Midbrain (tissue), 1 donor: ENCODE measurements at places on chromosomes 7 and 10.

GRCh38 chr7:131105799-131106680 is 221.6 kb upstream of the MKLN1 start:
- DNase-seq, result peak; percentile 89

- DNase-seq, result no peak
These were observed 111.1 kb downstream of the OAT start for GRCh38 chr10:124307591-124307990.

- no peak for DNase-seq
These were observed 6.1 kb upstream of the RBM17 start for GRCh38 chr10:6082496-6083395.

DNA sequence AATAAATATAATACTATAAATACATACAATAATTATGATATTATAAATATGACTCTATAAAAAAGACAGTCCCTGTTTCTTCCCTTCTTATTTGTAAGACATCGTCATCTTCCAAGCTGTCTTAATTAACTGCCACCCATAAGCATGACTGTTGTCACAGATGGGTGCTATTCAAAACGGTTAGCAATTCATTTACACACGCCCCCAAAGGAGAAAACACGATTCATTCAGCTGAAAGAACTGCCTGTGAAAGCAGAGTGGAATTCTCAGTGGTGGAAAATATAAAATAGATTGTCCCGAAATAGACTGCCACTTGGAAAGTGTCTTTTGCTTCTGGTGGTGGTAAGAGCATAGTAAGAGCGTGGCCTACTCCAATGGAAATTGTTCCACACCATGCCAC is 48.9 kb upstream of the ELMO1 start:
- DNase-seq, result no peak

DNA sequence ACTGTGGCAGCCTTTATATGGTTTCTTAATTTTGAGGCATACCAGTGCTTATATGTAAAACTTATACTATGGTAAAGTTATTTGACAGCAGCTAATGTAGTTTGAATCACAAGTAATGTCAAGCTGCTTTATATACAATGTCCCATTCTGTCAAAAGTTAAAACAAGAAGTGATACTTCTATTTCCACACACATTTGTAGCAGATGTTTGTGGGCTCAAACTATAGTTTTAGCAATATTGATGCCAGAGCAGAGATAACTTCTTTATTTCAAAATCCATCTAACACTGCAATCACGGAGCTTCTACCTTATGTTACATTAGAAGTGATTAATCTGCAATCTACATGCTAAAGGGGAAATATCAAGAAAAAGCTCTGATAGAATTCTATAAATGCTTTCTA is 149.6 kb downstream of the ADK start:
- no peak for DNase-seq

- no peak for DNase-seq
These were observed 9.0 kb downstream of the SFXN3 start for GRCh38 chr10:101040061-101040460.

GRCh38 chr7:130079846-130080394 is 9.6 kb downstream of the KLHDC10 start:
- no peak for DNase-seq

DNA sequence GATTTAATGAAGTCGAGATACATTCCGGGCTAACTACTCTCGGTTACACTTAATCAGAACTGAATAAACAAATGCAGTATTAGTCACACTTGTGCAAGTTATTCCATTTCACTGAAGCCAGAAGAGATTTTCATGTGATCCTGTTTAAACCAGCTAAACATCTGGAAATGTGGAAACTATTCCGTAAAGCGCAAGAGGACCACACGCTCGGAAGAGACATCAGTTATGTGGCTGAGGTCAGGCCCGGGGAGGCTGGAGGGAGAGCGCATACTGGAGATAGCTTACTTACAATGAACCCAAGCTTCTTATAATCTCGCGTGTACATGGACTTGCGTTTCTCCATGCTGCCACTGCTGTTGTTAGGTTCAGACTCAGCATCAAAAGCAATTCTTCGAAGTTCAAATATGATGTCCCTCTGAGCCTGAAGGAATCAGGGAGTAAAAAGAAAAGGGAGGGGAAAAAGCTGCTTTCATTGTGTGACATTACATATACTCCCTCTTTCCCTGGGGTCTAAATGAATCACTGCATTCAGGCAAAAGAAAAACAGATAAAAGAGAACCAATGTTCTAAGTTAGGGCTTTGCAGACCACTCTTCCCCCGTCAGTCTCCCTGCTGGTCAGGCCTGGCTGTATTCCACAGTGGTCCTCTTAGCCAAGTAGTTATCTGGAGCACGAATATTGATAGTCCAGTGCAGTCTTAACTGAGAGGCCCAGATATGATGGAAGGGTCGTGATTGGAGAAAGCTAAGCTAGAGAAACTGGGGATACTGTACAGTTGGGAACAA is 237.4 kb downstream of the ELMO1 start:
- DNase-seq, result peak; percentile 37

- DNase-seq, result no peak
These were observed 16.6 kb downstream of the RPP38 start for GRCh38 chr10:15113766-15114165.

DNA sequence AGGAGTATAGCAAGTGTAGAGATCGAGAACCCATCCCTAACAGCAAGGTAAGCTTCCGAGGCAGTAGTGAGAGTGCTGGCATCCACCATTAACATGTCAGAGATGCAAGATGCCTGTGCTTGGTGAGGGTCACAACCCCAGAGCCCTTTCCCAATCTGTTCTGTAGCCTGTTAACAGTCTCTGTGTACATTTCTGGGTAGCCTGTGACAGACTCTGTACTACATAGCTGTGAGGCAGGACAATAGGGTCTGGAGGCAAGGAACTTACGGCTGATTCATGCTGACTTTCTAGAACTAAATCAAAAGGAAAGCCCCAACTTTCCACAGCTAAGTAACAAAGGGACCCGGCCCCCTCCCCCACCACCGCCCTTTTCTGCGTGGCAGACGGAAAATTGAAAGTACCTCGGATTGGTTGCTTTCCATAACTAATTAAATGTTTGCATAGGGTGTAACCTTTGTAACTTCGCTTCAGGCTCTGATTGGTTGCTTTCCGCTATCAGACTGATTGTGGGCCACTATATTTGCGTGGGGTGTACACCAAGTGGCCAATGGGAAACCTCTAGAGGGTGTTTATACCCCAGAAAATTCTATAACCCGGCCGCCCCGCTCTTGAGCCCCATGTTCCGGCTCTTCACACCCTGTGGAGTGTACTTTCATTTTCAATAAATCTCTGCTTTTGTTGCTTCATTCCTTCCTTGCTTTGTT is 1.4 kb upstream of the TMEM168 start:
- no peak for DNase-seq

- no peak for DNase-seq
These were observed 24.5 kb downstream of the TAS2R16 start for GRCh38 chr7:122970740-122971725.

- no peak for DNase-seq
These were observed 1.5 kb downstream of the NOC3L start for GRCh38 chr10:94361171-94361794.

- no peak for DNase-seq
These were observed 7.2 kb downstream of the HOXA13 start for GRCh38 chr7:27192546-27193334.

DNA sequence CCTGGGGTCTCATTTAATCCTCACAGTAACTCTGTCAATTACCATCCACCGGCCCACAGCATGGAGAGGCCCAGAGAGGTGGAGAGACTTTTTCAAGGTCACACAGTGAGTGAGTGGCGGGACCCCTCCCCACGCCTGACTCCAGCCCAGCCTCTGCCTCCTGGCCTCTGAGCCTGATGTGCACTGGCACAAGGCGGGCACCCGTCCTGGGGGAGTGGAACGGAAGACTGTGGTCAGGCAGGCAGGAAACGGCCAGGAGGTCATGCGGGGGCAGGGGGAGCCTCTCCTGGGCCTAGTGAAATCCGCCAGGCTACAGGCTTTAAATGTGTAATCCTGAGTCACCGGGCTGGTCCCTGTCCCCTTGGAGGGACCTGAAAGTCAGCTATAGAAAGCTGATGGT is 32.2 kb downstream of the ZCCHC24 start:
- DNase-seq, result no peak

DNA sequence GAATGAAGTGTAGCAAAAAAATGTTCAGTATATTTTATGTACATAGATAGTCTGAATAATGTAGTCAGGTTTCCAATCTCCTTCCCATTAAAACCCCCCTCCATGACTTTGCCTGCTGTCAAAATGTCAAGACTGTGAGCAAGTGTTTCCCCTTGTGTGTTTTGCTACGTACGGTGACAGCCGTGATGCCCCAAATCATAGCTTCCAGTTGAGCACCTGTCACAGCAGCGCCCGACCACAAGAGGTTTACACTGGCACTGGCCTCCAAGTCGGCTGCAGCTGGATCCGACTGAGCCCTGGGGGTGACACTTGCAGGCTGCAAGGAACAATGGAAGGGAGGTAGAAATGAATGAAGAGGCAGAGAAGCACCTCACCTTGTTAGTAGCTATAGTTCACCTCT is 62.3 kb downstream of the LAMB4 start:
- no peak for DNase-seq

- no peak for DNase-seq
These were observed 46.1 kb downstream of the TNPO3 start for GRCh38 chr7:129008645-129009414.

DNA sequence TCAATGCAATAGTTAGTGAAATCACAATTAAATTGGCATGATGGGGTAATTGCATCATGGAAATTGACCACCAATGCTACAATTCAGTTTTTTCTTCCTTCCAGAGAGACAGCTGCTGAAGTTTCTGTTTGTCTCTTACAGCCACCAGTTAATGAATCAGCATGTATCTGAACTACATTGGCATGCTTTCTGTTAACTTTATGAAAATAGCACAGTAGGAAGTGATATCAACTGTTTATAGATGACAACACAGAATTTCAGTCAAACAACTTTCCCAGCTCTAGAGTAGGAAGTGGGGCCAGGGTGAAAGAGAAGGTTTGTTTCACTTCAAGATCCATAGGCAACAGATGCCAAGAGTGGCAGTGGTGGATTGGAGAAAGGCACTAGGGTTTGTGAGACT is 339.6 kb upstream of the VWC2 start:
- DNase-seq, result no peak

- no peak for DNase-seq
These were observed 150.6 kb downstream of the DIP2C start for GRCh38 chr10:538895-539294.

GRCh38 chr7:4962872-4963775 is 4.1 kb upstream of the MMD2 start:
- no peak for DNase-seq

GRCh38 chr7:130990178-130990832 is 256.3 kb upstream of the KLF14 start:
- no peak for DNase-seq

- DNase-seq, result no peak
These were observed 35.2 kb downstream of the SEMA3A start for GRCh38 chr7:84159435-84159834.

GRCh38 chr7:69516238-69516820 is 81.9 kb upstream of the AUTS2 start:
- DNase-seq, result peak; percentile 4

GRCh38 chr7:12320987-12321647 is 82.5 kb downstream of the VWDE start:
- no peak for DNase-seq

GRCh38 chr10:126903656-126904360 is 1.4 kb upstream of the DOCK1 start:
- no peak for DNase-seq

GRCh38 chr7:6489612-6490011 is 41.9 kb upstream of the DAGLB start:
- DNase-seq, result no peak

- no peak for DNase-seq
These were observed 127.1 kb downstream of the CLEC2L start for GRCh38 chr7:139650429-139651100.

- DNase-seq, result no peak
These were observed 70.5 kb upstream of the PRKCQ start for GRCh38 chr10:6650586-6650985.

DNA sequence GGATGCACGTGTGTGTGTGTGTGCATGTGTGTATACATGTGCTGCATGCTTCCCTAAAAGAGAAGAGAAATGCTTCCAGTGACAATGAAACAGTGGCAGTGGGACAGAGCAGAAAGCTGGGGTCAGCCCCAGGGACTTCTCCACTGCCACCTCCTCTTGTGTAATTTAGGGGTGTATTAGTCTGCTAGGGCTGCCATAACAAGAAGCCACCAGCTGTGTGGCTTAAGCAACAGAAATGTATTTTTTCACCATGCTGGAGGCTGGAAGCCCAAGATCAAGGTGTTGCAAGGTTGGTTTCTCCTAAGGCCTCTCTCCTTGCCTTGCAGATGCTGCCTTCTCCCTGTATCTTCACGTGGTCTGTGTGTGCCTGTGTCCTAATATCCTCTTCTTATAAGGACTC is 190.5 kb downstream of the CXCL12 start:
- DNase-seq, result no peak

GRCh38 chr10:70461397-70462348 is 16.9 kb upstream of the PALD1 start:
- DNase-seq, result peak; percentile 38

DNA sequence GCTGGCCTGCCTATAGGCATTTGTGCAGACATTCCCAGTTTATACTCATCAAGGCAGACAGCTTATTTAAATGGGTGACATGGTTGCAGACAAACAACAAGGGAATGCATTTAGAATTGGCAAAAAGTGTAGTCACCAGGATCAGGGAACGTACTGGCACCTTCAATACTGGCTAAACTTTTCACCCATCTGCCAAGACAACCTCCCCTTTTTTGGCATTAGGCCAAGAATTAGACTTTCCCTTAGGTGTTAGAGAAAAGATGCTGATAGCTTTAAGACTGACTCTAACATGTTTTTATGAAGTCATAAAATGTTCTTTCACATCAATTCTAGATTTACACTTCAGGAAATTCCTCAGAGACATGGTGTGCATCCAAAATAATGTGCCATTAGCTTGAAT is 365.9 kb downstream of the PHTF2 start:
- peak; percentile 17 for DNase-seq

- DNase-seq, result no peak
These were observed 236.5 kb downstream of the ARL4A start for GRCh38 chr7:12923971-12924370.

DNA sequence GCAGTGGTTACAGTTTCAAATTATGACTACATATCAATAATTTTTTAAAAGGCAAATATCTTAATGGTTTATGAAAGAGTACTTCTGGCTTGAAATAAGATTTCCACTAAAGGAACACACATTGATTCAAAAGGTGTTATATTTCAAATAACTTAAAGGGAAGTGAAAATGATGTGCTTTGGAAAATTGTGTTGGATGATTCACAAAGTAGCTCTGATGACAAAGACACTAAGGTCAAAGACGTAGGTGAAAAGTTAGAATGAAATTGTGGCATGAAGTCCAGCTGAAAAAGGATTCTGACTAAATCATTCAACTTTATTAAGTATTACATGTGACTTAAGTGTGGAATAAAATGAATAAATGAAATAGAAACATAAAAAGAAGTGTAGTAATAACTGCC is 20.8 kb upstream of the OR2A5 start:
- DNase-seq, result no peak

GRCh38 chr7:127731431-127732080 is 79.6 kb downstream of the SND1 start:
- DNase-seq, result no peak
